BJ (cell line): ENCODE measurements at places on chromosomes 6 and 20. TPM values are rescaled to one million over a fixed set of nuclear protein-coding genes. Genes with fewer than 3 reads are reported as not detected.

SNHG17 gene
- polyA plus RNA-seq, result 27.9 and 41.4 TPM in 2 replicates

WFDC10B gene
- polyA plus RNA-seq, result not detected in 2 replicates

ASIP gene
- not detected in 2 replicates for polyA plus RNA-seq

PTCRA gene
- polyA plus RNA-seq, result not detected in 2 replicates

MRPL18 gene
- polyA plus RNA-seq, result 83.6 and 109 TPM in 2 replicates

TMEM244 gene
- polyA plus RNA-seq, result not detected in 2 replicates

DNA sequence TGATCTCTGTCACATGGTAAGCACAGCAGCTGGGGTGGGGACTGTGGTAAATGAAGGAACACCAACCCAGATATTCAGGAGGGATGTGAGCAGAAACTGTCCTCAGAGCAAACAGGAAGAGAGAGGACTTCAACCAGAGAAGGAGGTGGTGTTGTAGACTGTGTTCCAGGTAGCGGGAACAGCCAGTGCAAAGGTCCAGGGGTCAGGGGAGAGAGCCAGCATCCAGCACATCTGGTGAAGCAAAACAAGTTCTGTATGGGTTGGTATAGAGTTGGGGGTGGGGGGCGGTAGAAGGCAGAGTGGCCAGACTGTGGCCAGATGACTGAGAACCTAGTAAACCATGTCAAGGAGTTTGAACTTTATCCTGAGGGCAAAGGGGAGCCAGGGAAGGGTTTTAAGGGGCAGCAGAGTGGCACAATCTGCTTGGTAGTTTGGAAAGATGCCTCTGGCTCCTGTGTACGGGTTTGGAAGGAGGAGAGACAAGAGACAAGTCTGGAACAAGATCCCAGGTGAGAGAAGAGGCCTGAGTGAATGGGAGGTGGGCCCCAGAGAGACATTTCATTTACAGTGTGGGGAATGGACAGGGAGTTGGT is 27.8 kb upstream of the TTPAL start:
- no peak for DNase-seq

DNA sequence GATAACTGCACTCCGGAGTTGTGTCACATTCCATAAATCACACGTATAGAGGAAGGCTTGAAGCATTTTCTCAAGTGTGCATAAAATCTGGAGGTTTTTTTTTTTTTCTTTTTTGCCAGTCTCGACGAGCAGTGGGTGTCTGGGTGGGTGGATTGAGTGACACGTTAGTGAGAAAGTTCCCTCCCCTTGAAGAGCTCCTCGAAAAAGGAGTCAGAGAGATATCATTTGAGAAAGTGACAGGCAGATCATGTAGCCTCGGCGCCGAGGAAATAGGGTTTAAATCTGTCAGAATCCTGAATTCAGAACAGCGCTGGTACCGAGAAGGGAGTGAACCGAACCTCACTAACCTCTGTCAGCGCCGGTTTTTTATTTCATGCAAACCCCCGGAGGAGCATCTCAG is 269.5 kb upstream of the ARID1B start:
- DNase-seq, result no peak

DNA sequence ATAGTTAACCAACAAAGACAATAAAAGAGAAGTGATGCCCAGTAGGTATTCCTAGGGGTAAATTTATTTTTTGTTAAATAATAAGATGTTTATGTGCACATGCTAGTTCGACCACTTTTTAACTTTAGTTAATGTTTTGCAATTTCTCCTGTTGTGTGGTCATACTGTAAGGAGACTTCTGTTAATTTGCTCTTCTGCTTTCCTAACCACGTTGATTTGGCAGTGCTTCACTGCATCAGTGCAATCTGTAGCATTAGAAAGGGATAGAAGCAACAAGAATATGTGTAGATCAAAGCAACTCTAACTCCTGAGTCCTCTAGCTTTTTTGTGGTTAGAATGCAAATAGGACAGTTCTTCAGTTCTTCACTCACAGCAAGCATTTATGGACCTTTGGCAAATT is 13.9 kb downstream of the MYB start:
- DNase-seq, result no peak

DNA sequence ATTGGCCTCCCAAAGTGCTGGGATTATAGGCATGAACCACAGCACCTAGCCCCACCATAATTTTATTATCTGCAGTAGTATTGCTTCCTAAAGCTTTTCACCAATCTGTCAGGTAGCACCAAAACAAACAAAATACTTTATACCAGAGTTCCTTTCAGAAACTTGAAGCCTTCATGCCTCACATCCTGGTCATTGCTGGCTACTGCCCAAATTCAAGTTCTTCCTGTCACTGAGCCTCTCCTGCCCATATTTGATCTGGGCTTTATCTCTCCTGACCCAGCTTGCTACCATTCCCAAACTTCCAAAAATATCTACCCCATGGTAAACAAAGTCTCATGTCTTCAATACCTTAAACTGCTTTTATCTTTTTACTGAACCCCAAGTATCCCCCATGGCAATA is 34.9 kb upstream of the DST start:
- no peak for DNase-seq

DNA sequence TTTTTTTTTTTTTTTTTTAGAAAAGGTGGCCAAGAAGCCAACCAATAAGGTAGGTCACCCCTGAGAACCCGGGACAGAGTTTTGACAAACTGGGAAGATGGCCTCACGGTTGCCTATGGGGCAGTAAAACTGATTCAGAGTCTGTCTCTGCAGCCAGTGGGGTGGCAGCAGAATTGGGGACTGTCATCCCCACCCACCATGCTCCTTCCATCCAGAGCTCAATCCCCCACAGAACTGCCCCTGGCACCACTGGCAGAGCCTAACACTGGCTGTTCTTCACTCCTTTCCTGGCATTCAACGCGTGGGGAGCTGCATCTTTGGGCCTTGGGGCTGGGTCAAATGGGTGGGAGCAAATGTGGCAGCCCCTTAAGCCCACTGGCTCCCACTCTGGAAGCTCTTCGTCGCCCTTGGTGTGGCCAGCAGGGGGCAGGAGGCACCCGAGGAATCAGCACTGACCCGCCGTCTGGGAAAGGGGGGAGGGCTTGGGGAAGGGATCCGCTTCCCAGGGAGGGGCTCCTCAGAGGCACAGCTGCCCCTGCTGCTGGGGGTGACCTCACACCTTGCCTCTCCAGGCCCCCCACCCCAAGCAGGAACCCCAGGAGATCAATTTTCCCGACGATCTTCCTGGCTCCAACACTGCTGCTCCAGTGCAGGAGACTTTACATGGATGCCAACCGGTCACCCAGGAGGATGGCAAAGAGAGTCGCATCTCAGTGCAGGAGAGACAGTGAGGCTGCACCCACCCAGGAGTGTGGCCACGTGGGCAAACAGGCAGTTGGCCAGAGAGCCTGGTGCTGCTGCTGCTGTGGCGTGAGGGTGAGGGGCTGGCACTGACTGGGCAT is 10.4 kb downstream of the CD40 start:
- DNase-seq, result no peak

DNA sequence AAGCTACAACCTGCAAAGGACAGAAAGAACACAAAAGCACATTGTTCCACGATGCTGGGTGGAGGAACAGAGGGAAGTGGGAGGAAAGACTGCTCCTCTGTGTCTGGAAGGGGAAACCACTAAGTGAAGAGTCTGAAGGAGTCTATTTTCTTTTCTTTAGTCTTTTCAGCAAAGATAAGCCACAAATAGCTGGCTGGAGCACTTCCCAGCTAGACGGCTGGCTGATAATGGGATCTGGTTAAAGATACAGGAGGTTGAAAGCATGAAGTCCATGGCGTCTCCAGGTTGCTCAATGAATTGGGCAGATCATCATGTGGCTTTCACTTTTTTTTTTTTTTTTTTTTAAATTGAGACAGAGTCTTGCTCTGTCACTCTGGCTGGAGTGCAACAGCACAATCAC is 154.0 kb upstream of the KCNG1 start:
- DNase-seq, result no peak

GRCh38 chr20:1130847-1131246 is 12.4 kb downstream of the PSMF1 start:
- DNase-seq, result no peak
